Small intestine (tissue), 16 donors: ENCODE measurements at places on chromosomes 3 and 15. TPM values are rescaled to one million over a fixed set of nuclear protein-coding genes. Genes with fewer than 3 reads are reported as not detected.

DNA sequence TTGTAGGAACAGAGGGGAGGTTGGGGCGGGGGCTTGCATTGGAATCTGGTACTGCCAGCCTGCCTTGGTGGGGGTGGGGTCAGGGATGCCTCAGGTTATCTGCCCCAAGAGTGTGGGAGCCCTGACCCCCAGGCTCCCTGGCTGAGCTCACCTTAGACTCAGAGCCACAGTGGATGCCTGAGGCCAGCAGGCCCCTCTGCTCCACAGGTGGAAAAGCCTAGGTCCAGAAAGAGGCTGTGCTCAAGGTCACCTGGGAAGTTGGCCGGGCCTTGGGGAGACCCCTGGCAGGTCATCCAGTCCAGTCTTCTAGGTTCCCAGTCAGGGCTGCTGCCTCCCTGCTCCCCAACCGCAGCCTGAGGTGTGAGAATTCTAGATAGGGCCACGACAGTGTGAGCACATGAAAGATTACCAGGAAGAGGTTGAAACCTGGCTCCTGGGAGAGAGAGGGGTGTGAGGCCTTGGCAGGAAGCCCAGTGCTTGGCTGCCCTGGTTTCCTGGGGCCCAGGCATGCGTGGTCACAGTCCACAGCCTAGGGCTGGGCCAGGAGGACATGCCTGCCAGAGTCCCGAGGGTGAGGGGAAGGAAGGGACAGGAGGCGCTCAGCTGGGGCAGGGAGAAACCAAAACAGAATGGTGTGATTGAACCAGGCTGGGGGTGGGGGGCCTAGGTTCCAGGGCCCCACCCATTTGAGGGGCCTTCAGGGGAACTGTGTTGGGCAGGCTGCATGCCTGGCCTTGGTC lies 4.9 kb downstream of the HDAC11 start:
- DNase-seq, result peak; percentile 98
- H3K27me3 ChIP-seq, result no peaks in the 10 kb centered on the region
- H3K27ac ChIP-seq, result peak overlapping the region; percentile 97
- H3K36me3 ChIP-seq, result no peaks in the 10 kb centered on the region
- H3K4me3 ChIP-seq, result no peak overlapping the region

- DNase-seq, result no peak
- no peaks in the 10 kb centered on the region for H3K27me3 ChIP-seq
- no peak overlapping the region for H3K4me3 ChIP-seq
- peaks cover 7% of the 10 kb centered on the region for H3K4me1 ChIP-seq
- H3K36me3 ChIP-seq, result peaks cover 3% of the 10 kb centered on the region
- H3K27ac ChIP-seq, result no peak overlapping the region
These were observed 2.7 kb downstream of the RIOX2 start for GRCh38 chr3:97969541-97969940.

The CHRNA5 gene
- polyA plus RNA-seq, result 0.67 TPM

- H3K4me1 ChIP-seq, result peaks cover 6% of the 10 kb centered on the region
- H3K27me3 ChIP-seq, result no peaks in the 10 kb centered on the region
- DNase-seq, result peak; percentile 63
- no peaks in the 10 kb centered on the region for H3K36me3 ChIP-seq
- peak overlapping the region; percentile 20 for H3K27ac ChIP-seq
- no peak overlapping the region for H3K4me3 ChIP-seq
These were observed 452.8 kb upstream of the THBS1 start for GRCh38 chr15:39127925-39128617.

- no peaks in the 10 kb centered on the region for H3K4me1 ChIP-seq
- no peaks in the 10 kb centered on the region for H3K36me3 ChIP-seq
- H3K4me3 ChIP-seq, result peak overlapping the region; percentile 32
- no peaks in the 10 kb centered on the region for H3K27me3 ChIP-seq
- no peak overlapping the region for H3K27ac ChIP-seq
These were observed 210.2 kb downstream of the ADAMTS17 start for GRCh38 chr15:100131321-100132224.

The MAP2K5 gene
- 15.6 TPM for polyA plus RNA-seq

- no peak overlapping the region for H3K27ac ChIP-seq
- H3K36me3 ChIP-seq, result no peaks in the 10 kb centered on the region
- no peaks in the 10 kb centered on the region for H3K27me3 ChIP-seq
- no peak for DNase-seq
These were observed 25.1 kb upstream of the TCF12 start for GRCh38 chr15:56893364-56893678.

GRCh38 chr3:146313746-146314111 lies 62.8 kb upstream of the PLSCR4 start:
- no peak overlapping the region for H3K4me3 ChIP-seq
- no peak overlapping the region for H3K27ac ChIP-seq
- DNase-seq, result peak; percentile 44
- no peaks in the 10 kb centered on the region for H3K36me3 ChIP-seq
- H3K27me3 ChIP-seq, result no peaks in the 10 kb centered on the region

DNA sequence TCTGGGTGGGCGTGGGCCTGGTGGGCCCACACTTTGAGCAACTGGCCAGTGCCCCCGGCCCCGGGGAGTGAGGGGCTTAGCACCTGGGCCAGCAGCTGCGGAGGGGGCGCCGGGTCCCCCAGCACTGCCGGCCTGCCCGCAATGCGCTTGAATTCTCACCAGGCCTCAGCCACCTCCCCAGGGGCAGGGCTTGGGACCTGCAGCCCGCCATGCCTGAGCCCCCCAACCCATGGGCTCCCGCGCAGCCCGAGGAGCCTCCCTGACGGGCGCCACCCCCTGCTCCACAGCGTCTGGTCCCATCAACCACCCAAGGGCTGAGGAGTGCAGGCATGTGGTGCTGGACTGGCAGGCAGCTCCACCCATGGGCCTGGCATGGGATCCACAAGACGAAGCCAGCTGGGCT lies 484.3 kb downstream of the UNC13C start:
- no peak for DNase-seq
- no peak overlapping the region for H3K27ac ChIP-seq
- no peaks in the 10 kb centered on the region for H3K27me3 ChIP-seq
- H3K4me3 ChIP-seq, result no peak overlapping the region
- H3K36me3 ChIP-seq, result no peaks in the 10 kb centered on the region

DNA sequence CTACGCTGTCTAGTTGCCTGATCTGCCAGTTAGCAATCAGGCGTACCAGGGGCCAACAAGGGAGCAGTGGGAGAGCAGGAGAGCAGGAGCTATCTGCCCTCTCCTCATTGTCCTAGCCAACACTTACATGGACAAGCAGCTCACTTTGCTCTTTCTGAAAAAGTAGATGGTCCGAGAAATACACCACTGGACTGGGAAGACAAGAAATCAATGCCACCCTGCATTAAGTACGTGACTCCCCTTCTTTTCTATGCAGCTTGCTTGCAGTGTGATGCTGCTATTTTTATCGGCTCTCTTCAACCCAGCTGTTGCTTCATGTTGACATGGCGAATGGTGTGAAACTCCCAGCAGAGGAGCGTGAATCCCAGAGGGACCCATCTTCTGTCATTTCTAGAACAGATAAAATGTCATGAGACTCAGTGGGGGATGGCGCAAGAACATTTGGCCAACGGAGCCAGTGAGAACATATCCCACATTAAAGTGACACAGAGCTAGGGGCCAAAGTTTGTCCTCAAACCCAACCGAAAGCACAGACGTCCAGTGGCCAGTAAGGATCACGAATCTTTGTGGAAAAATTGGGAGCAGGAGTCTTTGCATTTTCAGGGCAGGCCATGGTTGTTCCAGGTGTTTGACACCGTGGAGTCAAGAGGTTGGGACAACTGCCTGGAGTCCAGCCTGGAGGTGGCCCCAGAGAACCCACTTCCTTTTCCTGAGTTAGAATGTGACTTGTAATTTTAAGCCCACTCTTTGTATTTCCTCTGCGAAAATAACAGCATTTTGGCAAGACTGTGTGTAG lies 53.7 kb upstream of the MEF2A start:
- no peak overlapping the region for H3K4me3 ChIP-seq
- H3K36me3 ChIP-seq, result no peaks in the 10 kb centered on the region
- H3K27ac ChIP-seq, result no peak overlapping the region
- H3K4me1 ChIP-seq, result peaks cover 5% of the 10 kb centered on the region

- H3K27me3 ChIP-seq, result no peaks in the 10 kb centered on the region
- H3K4me1 ChIP-seq, result peaks cover 15% of the 10 kb centered on the region
- H3K4me3 ChIP-seq, result no peak overlapping the region
- no peak for DNase-seq
These were observed 12.5 kb downstream of the CSK start for GRCh38 chr15:74794248-74794969.

DNA sequence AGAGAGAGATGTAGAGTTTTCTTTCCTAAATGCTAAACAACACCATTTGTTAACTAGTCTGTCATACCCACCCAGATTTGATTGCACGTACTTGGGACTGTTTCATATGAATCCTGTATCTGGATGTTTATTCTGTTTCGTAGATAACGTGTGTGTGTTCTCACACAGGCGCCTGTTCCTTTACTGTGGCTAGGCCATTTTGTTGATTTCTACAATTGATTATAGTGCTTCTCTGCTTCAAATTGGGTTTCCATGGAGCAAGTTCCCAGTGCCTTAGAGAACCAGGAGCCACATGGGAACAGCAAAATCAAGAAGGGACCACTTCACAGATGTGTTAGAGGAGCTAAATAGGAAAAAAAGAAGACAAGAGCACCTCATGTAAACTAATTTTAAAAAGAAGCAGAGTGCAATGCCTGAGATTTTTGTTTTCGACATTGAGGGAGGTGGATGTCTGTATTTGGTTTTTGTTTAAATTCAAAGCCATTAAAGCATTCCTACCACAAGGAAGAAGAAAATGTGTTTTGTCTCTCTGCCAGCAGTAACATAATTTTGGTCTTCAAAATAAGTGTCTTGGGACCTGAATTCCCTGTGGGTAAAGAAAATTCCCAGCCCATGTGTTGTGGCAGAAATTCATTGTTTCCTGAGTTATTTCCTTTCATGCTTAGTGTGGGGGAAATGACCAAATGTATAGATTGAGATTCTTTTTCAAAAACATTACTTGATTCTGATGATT lies 424.0 kb upstream of the C2CD4B start:
- peaks cover 6% of the 10 kb centered on the region for H3K4me1 ChIP-seq
- no peak overlapping the region for H3K27ac ChIP-seq
- peaks cover 2% of the 10 kb centered on the region for H3K36me3 ChIP-seq
- no peak overlapping the region for H3K4me3 ChIP-seq
- H3K27me3 ChIP-seq, result no peaks in the 10 kb centered on the region

The SPESP1 gene
- 1.7 TPM for polyA plus RNA-seq

DNA sequence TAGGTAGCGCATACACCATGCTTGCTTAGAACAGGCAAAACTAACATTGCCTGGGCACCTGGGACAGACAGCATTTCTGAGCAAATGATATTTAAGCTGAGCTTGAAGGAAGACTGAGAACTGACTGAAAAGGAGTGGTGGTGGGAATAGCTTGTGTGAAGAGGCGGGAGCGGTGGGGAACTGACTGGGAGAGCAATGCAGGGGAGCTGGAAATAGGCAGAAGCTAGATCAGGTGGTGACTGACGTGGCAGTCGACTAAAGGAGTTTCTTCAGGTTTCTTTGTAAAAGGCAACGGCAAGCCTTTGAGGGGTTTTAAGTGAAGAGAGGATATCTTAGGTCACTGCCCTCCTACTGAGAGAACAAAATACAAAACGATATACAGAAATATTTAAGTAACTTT lies 61.8 kb downstream of the NEO1 start:
- no peak overlapping the region for H3K27ac ChIP-seq
- DNase-seq, result no peak
- peaks cover 24% of the 10 kb centered on the region for H3K4me1 ChIP-seq
- H3K36me3 ChIP-seq, result peaks cover 5% of the 10 kb centered on the region
- H3K4me3 ChIP-seq, result no peak overlapping the region
- no peaks in the 10 kb centered on the region for H3K27me3 ChIP-seq

The RPUSD3 gene
- polyA plus RNA-seq, result 27.9 TPM

The TIGIT gene
- 0.45 TPM for polyA plus RNA-seq

- H3K27me3 ChIP-seq, result peaks cover 3% of the 10 kb centered on the region
- peaks cover 3% of the 10 kb centered on the region for H3K4me1 ChIP-seq
- no peaks in the 10 kb centered on the region for H3K36me3 ChIP-seq
- no peak overlapping the region for H3K27ac ChIP-seq
These were observed 90.6 kb upstream of the GADL1 start for GRCh38 chr3:30984855-30985749.

The A4GNT gene
- polyA plus RNA-seq, result not detected

The SLC12A1 gene
- polyA plus RNA-seq, result 0.06 TPM

The UNC13C gene
- not detected for polyA plus RNA-seq

DNA sequence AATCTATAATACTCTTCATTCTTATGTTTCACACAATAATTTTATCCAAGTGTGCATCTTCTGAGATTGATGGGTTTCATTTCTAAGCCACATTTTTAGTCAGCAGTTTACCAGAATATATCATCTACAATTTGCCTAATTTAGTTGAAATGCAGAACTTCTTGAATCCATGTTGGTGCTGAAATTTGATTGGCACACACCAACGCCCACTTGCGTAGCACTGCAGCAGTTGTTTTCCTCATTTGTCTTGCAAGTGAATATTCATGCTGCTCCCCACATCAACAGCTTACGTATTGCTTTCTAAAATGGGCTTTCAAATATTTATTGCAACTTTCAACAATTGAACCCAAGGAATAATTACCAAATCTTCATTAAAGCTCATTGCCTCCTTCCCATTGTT lies 87.8 kb upstream of the CTDSPL start:
- H3K27ac ChIP-seq, result no peak overlapping the region
- H3K4me1 ChIP-seq, result peaks cover 17% of the 10 kb centered on the region
- peaks cover 7% of the 10 kb centered on the region for H3K36me3 ChIP-seq
- no peaks in the 10 kb centered on the region for H3K27me3 ChIP-seq
- no peak overlapping the region for H3K4me3 ChIP-seq

The CEP70 gene
- polyA plus RNA-seq, result 15.2 TPM

The PARP16 gene
- polyA plus RNA-seq, result 6.5 TPM

The B3GALNT1 gene
- polyA plus RNA-seq, result not detected

GRCh38 chr3:133812872-133813271 lies 7.3 kb downstream of the SRPRB start:
- no peak overlapping the region for H3K4me3 ChIP-seq
- no peaks in the 10 kb centered on the region for H3K27me3 ChIP-seq
- DNase-seq, result no peak
- no peak overlapping the region for H3K27ac ChIP-seq
- peaks cover 9% of the 10 kb centered on the region for H3K36me3 ChIP-seq

- no peaks in the 10 kb centered on the region for H3K27me3 ChIP-seq
- no peaks in the 10 kb centered on the region for H3K4me1 ChIP-seq
- H3K27ac ChIP-seq, result no peak overlapping the region
- peak overlapping the region; percentile 44 for H3K4me3 ChIP-seq
- peak; percentile 64 for DNase-seq
These were observed 78.1 kb upstream of the RNF7 start for GRCh38 chr3:141659821-141660613.

DNA sequence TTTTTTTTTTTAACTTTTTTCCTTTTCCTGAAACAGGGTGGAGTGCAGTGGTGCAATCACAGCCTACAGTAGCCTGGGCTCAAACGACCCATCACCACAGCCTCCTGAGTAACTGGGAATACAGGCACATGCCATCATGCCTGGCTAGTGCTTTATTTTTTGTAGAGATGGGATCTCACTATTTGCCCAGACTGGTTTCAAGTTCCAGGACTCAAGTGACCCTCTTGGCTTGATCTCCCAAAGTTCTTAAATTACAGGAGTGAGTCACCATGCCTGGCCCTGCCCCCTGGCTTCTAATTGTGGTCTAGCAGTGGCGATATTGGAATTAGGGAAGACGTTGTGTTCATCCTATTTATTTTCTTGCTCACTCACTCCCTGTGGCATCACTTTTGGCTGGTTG lies 1138.4 kb downstream of the SI start:
- no peaks in the 10 kb centered on the region for H3K27me3 ChIP-seq
- H3K27ac ChIP-seq, result no peak overlapping the region
- no peak for DNase-seq
- no peaks in the 10 kb centered on the region for H3K4me1 ChIP-seq
- no peaks in the 10 kb centered on the region for H3K36me3 ChIP-seq

- no peaks in the 10 kb centered on the region for H3K27me3 ChIP-seq
- H3K27ac ChIP-seq, result no peak overlapping the region
- H3K36me3 ChIP-seq, result no peaks in the 10 kb centered on the region
- DNase-seq, result no peak
These were observed 51.8 kb downstream of the CTDSPL start for GRCh38 chr3:37913522-37913921.

The P3H2 gene
- 0.27 TPM for polyA plus RNA-seq
